ENCODE measurements at places on chromosomes 12 and 14.

GRCh38 chr12:105944628-105945027, 194.1 kb downstream of the NUAK1 start:
- DNase-seq, result no peak

DNA sequence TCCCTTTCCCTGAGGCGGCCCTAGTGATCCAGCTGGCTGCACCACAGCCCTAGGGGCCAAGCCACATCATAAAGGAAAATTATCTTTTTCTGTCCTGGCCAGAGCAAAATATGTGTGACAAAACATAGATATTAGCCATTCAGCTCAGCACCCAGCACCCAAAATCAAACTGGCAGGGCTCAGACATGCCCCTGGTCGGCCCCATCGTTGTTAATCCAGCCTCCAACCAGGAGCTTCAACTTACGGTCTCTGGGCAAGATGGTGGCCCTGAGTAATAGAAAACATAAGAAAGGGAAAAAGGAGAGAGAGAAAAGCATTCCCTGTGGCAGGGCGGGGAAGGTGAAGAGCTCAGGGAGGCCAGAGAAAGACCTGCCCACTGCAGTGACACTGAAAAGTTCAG, 111.9 kb downstream of the EML1 start:
- DNase-seq, result no peak

GRCh38 chr12:79927772-79928474, 7.0 kb downstream of the PPP1R12A start:
- DNase-seq, result peak; percentile 50

DNA sequence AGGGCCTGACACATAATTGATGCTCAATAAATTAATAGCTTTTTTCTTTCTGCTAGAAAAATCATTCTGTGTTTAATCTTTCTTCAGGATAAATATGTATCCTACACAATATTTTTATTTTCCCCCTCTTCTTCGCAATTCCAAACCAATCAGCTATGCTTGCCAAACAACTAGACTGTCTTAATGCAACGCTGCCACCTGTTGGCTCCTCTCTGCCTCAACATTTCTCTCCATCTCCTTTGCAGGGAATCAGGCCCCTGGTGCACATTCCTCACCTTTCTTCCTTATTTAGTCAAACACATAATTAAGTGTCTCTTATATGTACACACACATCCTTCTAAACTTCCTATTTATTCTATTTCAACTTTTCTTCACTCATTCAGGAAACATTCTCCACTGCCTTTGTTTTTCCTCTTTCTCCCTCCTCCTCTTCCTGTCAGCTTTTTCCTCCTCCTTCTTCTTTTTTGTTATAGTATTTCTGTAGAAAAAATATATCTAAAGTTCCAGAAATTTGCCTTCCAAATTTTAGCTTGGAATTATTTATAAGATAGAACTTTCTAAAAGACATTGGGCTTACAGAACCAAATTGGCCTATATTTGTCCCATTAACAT, 406.0 kb downstream of the PRKD1 start:
- DNase-seq, result no peak

Measured in CD4-positive, alpha-beta T cell treated with Interleukin-1 beta for 1 hour (primary cell).